ENCODE measurements at places on chromosomes 1 and 21.
A peak's percentile ranks its signal among the peaks of the same experiment; 100 is the strongest.

DNA sequence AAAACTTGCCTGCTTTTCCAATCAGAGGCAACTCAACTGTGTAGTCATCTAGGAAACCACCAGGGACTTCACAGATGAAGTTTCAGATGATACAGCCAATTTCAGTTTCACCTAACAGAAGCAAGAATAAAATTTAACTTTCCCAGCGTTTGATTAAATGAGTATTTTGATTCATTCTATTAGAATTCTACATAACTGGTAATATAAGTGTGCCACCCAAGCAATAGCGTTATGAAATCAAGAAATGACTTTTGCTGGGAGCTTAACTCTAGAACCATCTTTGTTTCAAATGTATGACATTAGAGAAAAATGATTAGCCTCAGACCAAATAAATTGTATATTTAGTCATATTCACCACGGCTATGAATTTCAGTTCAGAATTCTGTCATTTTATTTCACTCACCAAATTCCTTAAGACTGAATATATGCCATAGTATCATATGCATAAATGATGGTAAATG is 239.3 kb downstream of the NRIP1 start:
- no peak for DNase-seq
- no peaks in the 10 kb centered on the region for H3K36me3 ChIP-seq
- H3K4me3 ChIP-seq = no peak overlapping the region

DNA sequence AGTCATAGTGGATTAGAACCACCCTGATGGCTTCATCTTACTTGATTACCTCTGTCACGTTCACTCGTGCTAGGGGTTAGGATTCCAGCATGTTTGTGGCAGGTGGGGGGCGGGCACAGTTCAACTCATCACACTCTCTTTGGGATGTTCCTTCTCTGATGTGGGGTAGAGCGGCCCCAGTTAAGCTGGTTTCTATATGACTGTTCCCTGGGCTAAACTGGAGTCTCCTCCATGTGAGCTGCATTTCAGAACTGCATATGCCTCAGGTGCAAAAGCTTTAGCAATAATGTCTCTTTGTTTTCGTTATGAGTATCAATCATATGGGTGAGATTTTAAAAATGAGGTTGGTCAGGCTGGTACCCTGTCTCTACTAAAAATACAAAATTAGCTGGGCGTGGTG is 393.2 kb downstream of the RPS6KC1 start:
- no peaks in the 10 kb centered on the region for H3K36me3 ChIP-seq
- no peak overlapping the region for H3K27ac ChIP-seq
- DNase-seq = no peak
- no peaks in the 10 kb centered on the region for H3K4me1 ChIP-seq
- no peak overlapping the region for H3K4me3 ChIP-seq

- peak; percentile 79 for DNase-seq
- no peaks in the 10 kb centered on the region for H3K27me3 ChIP-seq
- H3K4me1 ChIP-seq = peaks cover 26% of the 10 kb centered on the region
- peak overlapping the region; percentile 35 for H3K27ac ChIP-seq
These were observed 79.3 kb upstream of the TLR5 start for GRCh38 chr1:223222377-223222776.

GRCh38 chr1:65221638-65222339 is 73.8 kb downstream of the AK4 start:
- no peaks in the 10 kb centered on the region for H3K27me3 ChIP-seq
- H3K27ac ChIP-seq = no peak overlapping the region
- H3K36me3 ChIP-seq = no peaks in the 10 kb centered on the region
- no peaks in the 10 kb centered on the region for H3K4me1 ChIP-seq
- no peak for DNase-seq

DNA sequence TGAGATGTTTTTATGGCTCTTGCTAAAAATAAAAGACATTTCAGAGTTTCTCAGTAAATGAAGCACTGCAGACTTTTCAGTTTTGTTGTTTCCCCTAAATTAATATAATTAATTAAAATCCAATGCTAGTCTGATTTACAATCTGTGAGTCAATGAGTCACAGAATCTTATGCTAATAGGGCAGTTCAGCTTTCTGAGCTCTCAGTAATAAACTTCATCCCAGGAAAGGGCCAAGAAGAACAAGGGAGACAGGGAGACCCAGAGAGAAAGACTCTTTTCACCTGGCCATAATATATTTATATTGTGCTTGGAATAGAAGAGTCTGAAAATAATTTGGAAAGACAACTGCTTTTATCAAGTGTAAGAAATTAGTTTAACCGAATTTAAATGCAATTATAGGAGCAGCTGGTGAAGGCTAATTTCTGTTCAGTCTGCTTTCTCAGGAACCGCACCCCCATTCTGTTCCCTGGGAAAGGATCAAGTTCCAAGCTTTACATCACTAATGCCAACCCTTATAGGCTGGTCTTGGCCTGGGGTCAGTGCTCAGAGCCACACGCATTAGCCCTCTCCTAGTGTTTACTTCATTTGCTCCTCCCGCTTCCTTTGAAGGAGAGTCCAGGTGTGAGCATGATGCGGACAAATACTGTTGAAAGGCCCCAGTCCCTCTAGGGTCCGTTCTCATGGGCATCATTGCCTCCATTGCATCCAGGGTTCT is 145.6 kb downstream of the ZBTB18 start:
- no peak overlapping the region for H3K27ac ChIP-seq
- DNase-seq = no peak
- H3K4me3 ChIP-seq = no peak overlapping the region
- no peaks in the 10 kb centered on the region for H3K36me3 ChIP-seq

GRCh38 chr1:52032785-52033131 is 852 bp downstream of the KTI12 start:
- peak overlapping the region; percentile 88 for H3K4me3 ChIP-seq
- peaks cover 52% of the 10 kb centered on the region for H3K4me1 ChIP-seq
- DNase-seq = peak; percentile 77
- peaks cover 10% of the 10 kb centered on the region for H3K36me3 ChIP-seq
- no peaks in the 10 kb centered on the region for H3K27me3 ChIP-seq

GRCh38 chr1:54135436-54136120 is 17.2 kb downstream of the CDCP2 start:
- no peak for DNase-seq
- no peak overlapping the region for H3K27ac ChIP-seq
- no peaks in the 10 kb centered on the region for H3K4me1 ChIP-seq
- H3K36me3 ChIP-seq = no peaks in the 10 kb centered on the region

DNA sequence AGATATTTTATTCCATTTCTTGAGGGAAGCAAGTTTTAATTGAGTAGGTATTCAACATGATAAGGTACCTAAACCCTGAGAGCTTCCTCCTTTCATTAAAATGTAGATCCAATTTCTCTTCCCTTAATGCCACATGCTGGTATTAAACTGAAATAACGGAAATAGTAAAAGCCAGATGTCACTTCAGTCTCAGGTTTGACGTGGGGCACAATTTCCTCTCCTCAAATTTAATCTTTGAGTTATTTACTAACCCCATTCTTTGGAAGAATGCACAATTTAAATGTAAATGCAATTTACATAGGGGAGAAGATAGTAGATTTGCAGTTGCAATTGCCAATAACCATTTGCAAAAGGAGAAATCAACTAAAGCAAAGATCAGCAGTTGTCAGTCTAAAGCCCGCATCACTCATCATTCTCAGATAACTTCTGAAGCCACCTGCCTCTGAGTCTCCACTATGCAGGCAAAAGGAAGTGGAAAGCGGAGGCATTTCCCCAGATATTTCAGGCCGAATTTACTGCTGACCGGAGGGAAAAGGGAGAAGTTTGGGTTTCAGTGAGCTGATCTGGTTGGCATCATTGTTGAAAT is 2.1 kb upstream of the LEMD1 start:
- H3K27ac ChIP-seq = no peak overlapping the region
- no peaks in the 10 kb centered on the region for H3K27me3 ChIP-seq
- no peaks in the 10 kb centered on the region for H3K36me3 ChIP-seq
- no peak overlapping the region for H3K4me3 ChIP-seq
- H3K4me1 ChIP-seq = no peaks in the 10 kb centered on the region

GRCh38 chr1:234666761-234667160 is 56.8 kb upstream of the IRF2BP2 start:
- H3K27me3 ChIP-seq = no peaks in the 10 kb centered on the region
- DNase-seq = no peak
- H3K4me3 ChIP-seq = no peak overlapping the region
- H3K27ac ChIP-seq = no peak overlapping the region
- no peaks in the 10 kb centered on the region for H3K4me1 ChIP-seq

DNA sequence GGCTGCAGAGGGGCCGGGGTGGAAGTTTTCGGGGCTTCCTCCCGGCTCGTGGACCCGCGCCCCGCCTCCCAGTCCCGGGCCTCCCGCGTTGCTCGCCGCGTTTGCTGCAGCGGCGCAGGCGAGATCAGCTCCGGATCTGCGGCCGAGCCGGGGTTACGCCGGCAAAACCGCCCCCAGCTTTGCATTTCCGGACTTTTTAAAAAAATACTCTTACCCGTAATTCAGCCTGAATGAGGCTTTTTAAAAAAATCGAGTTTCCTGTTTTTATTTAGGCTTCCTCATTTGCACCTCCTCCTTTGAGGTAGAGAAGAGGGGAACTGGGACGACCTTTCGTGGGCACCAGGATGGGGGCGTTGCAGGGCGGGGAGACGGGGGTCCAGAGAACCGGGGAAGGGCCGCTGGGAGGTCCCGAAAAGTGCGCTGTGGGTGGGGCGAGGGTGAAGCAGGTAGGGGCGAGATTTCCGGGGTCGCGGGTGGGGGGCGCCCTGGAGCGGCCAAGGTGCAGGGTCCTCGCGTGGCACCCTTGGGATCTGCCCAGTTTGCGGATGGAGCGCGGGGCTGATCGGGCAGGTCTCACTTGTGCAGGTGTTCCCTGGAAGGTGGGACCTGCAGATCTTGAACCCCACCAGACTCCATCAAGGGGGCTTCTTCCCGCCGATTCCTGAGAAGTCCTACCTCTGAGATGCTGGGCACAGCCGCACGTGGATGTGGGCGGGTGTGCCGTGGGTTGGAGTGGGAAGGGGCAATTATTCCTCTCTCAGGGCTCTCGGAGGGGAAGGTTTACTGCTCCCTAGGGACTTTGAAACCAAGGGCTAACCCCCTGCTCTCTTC is 1.1 kb downstream of the PIK3CD start:
- peaks cover 59% of the 10 kb centered on the region for H3K4me1 ChIP-seq
- H3K27me3 ChIP-seq = no peaks in the 10 kb centered on the region
- no peaks in the 10 kb centered on the region for H3K36me3 ChIP-seq
- H3K4me3 ChIP-seq = peak overlapping the region; percentile 80
- peak; percentile 95 for DNase-seq

DNA sequence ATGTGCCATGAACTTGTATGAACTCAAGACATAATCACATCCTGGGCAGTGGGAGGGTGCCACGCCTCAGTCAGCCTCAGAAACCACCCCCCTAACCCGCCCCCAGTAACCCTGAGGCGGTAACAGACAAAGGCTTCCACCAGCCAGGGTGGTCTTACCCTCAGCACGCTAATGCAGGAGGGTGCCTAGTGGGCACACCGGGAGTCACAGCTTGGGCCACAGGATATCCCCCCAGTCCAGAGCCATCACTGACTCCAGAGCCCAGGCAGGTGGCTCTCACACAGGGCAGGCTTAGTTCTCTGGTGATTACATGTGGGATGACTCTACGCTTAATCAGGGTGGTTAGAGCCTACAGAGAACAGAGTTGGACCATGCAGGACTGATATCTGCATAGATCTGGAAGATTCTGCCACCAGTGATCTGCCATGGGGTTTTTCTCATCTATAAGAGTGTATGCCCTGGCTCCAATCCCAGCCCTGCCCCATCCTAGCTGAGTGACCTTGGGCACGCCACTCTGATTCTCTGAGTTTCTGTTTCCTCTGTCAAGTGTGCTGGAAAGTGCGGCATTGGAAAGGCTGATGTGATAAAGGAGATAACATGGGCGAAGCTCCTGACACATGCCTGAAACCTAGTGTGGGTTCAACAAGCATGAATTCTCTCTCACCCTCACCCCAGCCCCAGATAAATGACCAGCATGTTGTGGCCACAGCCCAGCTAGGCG is 27.3 kb downstream of the OPTC start:
- no peak overlapping the region for H3K4me3 ChIP-seq
- no peak for DNase-seq
- no peaks in the 10 kb centered on the region for H3K4me1 ChIP-seq
- no peaks in the 10 kb centered on the region for H3K27me3 ChIP-seq
- H3K36me3 ChIP-seq = no peaks in the 10 kb centered on the region

DNA sequence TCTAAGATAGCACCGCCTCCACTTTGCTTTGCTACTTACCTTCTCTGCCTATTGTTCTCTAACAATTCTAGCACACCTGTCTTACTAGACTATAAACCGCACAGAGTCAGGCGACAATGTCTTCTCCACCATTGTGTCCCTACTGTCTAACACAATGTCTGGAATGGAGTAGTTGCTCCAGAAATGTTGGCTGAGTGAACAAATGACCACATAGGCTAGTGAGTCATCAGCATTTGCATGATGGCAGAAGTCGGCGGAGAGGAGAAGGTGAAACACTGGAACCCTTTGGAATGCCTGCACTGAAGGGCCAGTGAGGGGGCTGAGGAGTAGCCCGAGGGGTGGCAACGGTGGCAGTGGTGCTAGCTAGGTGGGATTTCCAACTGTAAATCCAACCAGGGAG is 14.0 kb upstream of the PABPC4 start:
- H3K4me1 ChIP-seq = no peaks in the 10 kb centered on the region
- no peak overlapping the region for H3K4me3 ChIP-seq
- H3K27me3 ChIP-seq = no peaks in the 10 kb centered on the region
- no peaks in the 10 kb centered on the region for H3K36me3 ChIP-seq
- DNase-seq = no peak

GRCh38 chr1:87202922-87203655 is 125.6 kb upstream of the LMO4 start:
- no peak for DNase-seq
- H3K36me3 ChIP-seq = no peaks in the 10 kb centered on the region
- H3K27me3 ChIP-seq = no peaks in the 10 kb centered on the region
- peaks cover 24% of the 10 kb centered on the region for H3K4me1 ChIP-seq
- H3K4me3 ChIP-seq = no peak overlapping the region
- H3K27ac ChIP-seq = no peak overlapping the region

GRCh38 chr1:170707117-170707516 is 43.2 kb downstream of the PRRX1 start:
- DNase-seq = no peak
- H3K27me3 ChIP-seq = no peaks in the 10 kb centered on the region

- no peaks in the 10 kb centered on the region for H3K27me3 ChIP-seq
- H3K36me3 ChIP-seq = no peaks in the 10 kb centered on the region
- H3K4me1 ChIP-seq = no peaks in the 10 kb centered on the region
- H3K27ac ChIP-seq = no peak overlapping the region
- DNase-seq = no peak
- H3K4me3 ChIP-seq = no peak overlapping the region
These were observed 13.3 kb upstream of the CD101 start for GRCh38 chr1:116988248-116988647.

DNA sequence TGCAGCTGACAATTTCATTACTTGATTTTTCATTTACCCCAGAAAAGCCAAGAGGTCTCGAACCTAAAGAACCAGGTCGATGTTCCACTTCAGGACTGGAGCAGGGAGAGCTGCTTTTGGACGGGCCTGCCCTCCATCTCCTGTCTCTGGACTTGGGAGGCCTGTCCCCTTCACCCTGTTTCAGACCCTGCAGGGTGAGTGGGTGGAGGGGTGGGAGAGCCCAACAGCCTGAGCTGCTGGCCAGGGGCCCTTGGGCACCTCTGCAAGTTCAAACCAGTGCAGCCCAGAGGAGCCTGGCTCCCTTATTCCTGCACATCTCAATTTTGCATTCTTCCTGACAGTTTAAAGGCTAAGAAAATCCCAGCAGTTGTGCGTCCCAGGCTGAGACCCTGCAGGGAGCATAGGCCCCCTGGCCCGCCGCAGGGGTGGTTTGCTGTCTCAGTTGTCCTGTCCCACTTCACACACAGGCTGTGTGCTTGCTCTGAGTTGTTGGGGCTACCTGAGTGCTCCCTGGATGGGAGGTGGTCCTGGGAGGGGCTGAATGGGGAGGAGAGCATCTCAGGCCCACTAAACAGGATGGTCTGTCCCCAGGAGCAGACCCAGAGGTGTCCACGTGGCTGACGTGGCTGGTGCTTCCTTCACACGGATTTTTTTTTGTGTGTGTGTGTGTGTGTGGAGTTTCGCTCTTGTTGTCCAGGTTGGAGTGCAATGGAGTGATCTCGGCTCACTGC is 443.7 kb downstream of the PTPRU start:
- no peak overlapping the region for H3K27ac ChIP-seq
- H3K27me3 ChIP-seq = no peaks in the 10 kb centered on the region

Measured in Karpas-422 (cell line).